Type B pancreatic cell (in vitro differentiated cells): ENCODE measurements at places on chromosomes 6 and 20.

GRCh38 chr6:20217324-20217855 lies 5.1 kb upstream of the MBOAT1 start:
- DNase-seq: no peak

DNA sequence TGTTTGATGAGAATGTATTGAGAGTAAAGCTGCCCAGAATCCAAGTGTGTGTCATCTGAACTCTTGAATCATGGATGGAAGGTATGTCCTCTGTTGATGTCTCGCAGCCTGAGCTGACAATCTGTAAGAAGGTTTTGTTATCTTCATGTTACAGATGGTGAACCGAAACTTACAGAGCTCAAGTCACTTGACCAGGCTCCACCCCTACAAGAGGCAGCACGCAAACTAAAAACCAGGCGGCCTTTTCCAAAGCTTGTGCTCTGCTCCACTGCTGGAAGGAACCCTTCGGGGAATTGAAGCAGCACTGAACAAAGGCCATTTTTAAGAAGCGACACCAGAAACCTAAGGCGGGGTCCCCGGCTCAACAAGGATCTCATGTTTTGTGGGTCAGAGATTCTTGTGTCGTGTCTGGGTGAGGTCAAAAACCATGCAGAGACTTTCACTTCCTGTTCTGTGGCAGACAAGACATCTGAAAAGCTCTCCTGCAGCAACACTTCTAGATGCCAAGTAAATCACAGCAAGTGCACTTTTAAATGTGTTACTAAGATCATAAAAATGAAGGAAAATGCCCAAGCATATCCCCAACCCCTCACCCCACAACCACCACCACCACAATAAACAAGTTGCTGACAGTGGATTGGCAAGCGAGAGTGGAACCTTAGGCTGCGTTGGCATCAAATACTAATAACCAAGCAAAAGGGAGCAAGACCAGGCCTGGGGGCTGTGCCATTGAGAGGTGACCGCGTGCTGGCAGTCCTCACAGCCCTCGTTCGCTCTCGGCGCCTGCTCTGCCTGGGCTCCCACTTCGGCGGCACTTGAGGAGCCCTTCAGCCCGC lies 27.3 kb downstream of the NQO2 start:
- peak; percentile 18 for DNase-seq

DNA sequence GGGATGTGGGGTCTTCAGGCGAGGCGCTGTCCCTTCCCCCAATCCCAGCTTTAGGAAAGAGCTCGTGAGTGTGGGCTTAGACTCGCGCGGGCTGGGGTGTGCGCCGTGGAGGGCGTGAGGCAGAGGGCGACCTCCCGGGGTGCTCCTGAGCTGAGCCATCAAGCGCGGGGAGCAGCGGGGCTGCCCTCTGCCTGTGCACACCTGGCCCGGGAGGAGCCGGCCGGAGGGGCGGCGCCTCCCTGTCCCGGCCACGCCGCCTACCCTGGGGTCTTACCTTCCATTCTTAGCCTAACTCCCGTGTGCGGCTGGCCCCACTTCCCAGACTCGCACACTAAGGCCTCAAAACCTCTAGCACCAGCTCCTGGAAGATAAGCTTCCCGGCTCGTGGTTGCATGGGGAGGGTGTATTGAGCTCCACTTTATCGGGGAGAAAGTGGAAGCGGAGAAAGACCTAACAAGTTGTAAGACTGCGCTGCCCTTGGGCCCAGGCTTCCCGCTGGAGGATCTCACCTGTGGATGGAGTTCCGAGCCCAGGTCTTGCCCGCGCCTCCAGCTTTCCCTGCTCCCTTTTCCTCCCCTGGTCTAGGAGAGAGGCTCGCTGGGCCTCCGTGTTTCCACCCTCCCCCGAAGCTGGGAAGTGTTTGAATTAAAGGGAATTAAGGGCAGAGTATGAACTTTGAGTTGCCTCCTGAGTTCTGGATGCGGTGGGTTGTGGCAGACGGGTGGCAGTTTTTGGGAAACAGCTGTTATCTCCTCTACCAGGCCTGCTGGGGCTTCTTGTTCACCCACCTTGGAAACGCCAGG lies 1.2 kb downstream of the DNMT3B start:
- no peak for DNase-seq

- DNase-seq: no peak
Measured at GRCh38 chr20:6626805-6627204, 140.7 kb upstream of the BMP2 start.

DNA sequence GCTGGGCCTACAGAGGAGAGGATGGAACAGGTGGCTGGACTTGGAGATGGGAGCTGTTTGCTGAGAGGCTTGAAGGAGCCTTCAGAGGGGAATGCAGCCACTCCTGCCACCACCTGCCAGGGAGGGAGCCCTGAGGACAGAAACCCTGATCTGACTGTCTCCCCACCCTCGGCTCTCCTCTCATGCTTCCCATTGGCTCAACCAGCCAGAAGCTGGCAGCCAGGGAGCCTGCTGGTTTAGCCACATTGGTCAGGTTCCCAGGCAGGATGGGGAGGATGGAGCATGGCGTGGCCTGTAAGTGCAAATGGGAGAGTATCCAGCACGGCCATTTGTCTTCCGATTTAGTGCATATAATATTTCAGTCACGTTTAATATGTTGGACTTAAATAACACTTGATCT lies 12.8 kb downstream of the TREM1 start:
- DNase-seq: no peak

DNA sequence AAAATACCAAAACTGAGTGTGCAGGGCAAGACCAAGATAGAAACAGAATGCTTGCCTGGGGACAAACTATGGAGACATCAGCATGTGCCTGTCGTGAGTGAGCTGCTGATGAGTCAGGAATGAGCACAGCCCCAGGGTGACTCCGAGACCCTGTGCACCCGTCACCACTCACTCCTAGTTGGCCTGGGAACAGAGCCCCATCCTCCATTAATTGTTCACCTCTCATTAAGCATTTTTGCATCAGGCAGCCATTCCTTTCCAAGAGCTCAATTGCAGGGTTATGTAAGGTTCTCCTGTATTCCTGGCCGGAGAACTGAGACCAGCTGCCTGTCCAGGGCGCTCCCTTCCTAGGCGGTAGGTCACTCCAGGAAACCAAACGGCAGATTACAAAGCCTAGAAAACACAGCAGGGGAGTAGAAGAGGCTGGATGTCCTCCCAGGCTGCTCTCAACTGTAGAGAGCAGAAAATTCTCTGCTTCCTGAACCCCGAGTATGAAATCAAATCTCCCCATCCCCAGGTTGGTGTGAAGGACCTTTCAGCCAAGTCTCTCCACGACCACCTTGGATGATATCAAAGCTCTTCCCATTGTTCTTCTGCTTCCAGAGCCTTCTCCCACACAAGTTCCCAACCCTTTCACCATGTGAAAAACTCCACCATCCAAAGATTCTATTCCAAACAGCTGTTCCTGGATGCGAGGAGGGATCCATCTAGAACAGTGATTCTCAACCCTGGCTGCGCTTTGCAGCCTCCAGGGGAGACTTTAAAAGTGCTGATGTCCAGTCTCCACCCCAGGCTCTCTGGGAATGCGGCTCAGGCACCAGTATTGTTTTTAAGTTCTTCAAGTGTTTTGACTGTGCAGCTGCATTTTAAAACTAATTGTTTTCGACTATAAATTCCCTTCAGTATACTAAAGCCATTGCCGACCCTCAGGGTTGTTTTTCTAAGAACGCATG lies 532.6 kb upstream of the JARID2 start:
- no peak for DNase-seq
